ENCODE measurements at places on chromosomes 5 and 9.

DNA sequence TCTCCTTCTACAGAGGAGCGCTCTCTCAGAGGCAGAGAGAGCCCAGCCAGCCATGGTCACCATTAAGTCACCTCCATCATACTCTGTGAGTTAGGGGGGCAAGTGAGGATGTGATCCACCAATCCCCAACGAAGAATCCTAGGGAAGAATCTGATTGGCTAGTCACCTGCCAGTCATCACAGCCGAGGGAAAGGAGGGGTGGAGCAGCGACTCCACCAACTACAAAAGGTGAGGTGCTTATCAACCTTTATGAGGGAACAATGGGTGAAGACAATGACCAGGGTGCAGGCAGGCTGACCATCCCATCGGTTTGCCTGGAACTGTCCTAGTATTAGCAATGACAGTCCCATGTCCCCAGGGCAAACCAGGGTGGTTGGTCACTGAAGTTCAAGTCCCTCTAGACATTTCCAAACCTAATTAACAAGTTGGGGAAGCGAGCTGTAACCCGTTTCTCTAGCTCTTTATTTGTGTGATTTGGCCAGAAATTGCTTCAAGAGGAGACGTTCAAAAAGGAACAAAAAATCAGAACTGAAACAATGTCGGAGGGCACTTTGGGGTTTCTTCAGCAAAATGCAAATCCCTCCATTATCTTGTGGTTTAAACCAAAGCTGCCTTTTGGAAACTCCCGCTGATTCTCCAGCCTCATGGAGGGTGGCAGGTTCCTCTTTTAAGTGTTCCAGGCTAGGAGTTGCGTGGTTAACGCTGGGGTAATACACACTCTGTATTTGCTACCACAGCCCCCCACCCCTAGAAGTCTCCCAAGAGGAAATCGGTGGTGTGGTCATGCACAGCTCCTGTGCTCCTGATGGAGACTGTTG is 18.8 kb upstream of the FCN1 start:
- no peak for DNase-seq

DNA sequence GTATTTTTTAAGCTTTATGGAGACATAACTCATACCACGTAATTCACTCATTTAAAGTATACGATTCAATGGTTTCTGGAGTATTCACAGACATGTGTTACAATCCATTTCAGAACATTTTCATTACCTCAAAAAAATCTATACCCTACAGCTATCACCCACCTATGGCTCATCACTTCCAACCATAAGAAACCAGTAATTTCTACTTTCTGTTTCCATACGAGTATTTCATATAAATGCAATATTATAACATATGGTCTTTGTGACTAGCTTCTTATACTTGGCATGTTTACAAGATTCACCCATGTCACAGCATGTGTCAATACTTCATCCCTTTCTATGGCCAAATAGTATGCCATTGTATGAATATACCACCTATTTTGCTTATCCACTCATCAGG is 18.8 kb downstream of the UBQLN1 start:
- DNase-seq = no peak

GRCh38 chr9:128160603-128160987 is 530 bp downstream of the BBLN start:
- peak; percentile 27 for DNase-seq

- DNase-seq = no peak
Measured at GRCh38 chr5:90803876-90804275, 245.3 kb downstream of the ADGRV1 start.

- DNase-seq = no peak
Measured at GRCh38 chr9:38278457-38278856, 114.0 kb upstream of the ALDH1B1 start.

DNA sequence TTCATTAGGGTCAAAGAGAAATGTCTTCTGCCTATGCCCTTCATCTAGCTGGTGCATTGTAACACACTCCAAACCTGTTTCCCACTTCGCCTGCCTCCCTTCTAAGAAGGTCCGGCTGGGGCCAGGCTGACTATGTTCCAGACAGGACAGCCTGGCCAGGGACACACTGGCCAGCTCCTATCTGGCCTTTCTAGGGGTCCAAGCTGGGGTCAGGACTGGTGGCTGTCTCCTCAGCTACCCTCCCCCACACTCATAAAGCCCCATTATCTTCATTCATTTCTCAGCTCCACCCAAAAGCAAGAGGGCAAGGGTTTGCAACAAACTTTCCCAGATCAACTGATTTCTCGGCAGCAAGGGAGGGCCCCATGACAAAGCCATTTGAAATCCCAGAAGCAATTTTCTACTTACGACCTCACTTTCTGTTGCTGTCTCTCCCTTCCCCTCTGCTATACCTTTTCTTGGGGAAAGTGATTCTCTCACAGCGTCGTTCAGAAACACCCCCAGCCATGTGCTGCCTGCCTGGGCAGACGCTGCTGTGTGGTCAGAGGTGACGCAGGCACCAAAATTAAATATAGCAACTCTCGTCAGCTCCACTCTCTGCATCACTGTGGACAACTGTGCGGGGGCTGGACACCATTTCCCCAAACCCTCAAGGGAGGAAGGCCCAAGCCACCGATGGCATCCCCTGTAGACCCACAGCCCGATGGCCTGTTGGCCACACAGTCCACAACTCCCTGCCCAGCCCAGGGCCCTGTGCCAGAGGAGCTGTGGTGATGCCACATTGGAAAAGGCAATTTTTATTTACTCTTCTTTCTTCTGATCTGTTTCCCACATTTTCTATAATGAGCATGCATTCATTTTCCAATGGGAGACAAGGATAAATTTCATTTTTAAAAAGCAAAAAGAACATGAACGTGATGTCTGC is 6.1 kb downstream of the IL13 start:
- DNase-seq = no peak

DNA sequence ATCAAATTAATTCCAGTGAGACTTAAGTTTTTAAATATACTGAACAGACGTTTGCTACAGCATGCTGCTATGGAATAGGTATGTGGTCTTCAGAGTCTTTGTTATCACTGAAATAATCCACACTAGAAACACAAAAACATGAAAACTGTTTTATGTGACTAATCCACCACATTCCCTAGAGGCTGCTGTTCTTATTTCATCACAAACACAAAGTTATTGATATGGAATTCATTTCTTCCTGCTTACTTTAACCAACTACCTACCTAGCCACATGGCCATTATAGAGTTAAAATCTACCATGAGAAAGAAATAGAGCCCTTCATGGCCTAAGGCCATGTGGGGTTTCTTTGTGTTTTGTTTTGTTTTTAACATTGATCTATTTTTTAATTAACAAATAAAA is 232.3 kb upstream of the PTGER4 start:
- DNase-seq = no peak

DNA sequence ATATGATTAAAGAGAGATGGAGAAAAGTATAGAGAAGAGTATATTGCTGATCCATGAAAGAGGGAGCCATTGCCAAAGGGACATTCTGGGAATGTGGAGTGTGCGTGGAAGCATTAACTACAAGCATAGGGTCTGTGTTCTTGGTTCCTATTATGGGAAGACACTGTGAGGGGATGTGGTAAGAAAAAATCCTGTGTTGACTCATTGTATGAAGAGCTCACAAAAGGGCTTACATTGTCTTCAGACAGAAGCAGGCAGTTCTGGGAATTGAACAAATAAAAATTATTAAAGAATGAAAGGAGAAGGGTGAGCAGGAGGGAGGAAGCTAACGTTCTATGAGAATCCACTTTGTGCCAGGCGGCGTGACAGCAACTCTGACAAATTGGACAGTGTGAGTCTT is 250.4 kb upstream of the CHD1 start:
- no peak for DNase-seq

DNA sequence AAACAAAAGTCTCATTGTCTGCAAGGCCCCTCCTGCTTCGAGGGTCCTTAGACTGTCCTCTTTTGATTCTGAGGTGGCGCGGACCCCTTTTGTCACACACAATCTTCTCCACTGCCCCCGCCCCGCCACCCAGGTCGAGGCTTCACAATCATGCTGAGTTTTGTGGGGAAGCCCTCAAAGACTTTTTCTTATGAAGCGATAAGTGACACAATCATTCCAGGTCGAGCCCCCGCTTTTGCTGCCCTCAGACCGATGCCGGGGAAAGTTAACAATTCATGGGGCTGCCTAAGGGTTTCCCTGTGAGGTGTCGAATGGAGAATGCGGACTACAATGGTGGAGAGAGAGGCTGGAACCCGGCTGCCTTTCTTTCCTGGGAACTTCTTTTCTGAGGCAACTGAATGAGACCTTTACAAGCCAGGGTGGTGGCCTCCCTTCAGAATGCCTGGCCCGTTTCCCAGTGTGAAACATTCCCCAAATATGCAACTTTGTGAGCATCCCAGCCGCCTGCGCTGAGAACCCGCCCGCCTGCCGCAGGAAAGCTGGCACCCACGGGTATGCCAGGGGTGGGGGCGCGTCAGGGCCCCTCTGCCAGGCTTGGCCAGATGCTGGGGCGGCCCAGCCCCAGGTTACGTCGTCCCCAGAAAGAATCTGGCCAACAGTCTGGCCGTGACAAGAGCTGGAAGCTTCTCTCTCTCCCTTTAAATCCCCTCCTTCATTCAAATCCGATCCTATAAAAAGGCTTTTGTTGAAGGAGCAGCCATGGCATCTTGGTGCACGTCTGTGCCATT is 71.9 kb downstream of the MAP1B start:
- DNase-seq = no peak

GRCh38 chr5:91296674-91297143 is 86.4 kb downstream of the ARRDC3 start:
- DNase-seq = no peak

Measured in NCI-H345 (cell line).